Astrocyte of the hippocampus (primary cell): ENCODE measurements at places on chromosomes 2 and 18.
A peak's percentile ranks its signal among the peaks of the same experiment; 100 is the strongest.

- no peak for DNase-seq
These were observed 55.6 kb upstream of the PHLPP1 start for GRCh38 chr18:62659698-62660097.

- DNase-seq, result no peak
These were observed 3.3 kb downstream of the DSC2 start for GRCh38 chr18:31098878-31099277.

DNA sequence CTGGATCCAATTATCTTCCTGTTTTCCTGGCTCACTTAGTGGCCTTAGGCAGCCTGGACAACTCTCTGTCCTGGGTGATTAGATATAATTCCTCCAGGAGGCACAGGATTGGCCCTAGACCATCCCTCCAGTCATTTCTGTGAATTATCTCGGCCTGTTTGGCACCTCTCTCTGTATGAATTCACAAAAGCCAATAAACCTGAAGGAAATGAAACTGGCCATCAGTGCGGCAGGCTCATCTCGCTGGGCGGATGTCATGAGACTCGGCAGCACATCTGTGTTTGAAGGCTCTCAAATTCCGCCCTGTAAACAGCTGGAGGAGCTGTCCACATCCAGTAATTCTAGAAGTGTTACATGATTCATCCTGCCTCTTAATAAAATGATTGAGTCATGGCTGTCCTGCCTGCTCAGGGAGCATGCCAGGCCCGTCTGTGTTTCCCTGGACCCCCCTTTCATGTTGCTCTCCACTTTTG is 38.6 kb downstream of the ACOXL start:
- peak; percentile 27 for DNase-seq

- DNase-seq, result no peak
These were observed 48.5 kb upstream of the ASPRV1 start for GRCh38 chr2:70009762-70010575.

GRCh38 chr2:175568109-175568730 is 386.7 kb upstream of the ATP5MC3 start:
- DNase-seq, result no peak

GRCh38 chr18:38198526-38198925 is 632.9 kb upstream of the CELF4 start:
- no peak for DNase-seq

DNA sequence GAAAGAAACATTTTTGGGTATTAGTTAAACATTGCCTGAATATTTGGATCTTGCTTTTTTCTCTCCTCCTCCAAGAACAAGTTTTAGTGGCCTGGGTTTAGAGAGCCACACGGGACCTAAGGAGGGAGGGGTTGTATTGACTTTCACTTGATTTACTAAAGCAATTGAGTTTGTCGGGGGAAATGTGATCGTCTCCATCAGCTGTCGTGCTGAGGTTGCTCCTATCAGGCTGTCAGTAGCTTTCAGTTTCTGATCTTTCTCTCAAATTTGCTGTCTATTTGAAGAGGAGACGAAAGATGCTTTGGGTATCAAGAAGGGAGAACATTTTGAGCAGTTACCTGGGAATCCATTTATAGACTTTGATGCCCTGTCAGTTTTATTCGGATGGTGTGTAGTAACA is 106.0 kb downstream of the SETBP1 start:
- DNase-seq, result no peak

- no peak for DNase-seq
These were observed 31.2 kb downstream of the PARD3B start for GRCh38 chr2:204576362-204576979.

DNA sequence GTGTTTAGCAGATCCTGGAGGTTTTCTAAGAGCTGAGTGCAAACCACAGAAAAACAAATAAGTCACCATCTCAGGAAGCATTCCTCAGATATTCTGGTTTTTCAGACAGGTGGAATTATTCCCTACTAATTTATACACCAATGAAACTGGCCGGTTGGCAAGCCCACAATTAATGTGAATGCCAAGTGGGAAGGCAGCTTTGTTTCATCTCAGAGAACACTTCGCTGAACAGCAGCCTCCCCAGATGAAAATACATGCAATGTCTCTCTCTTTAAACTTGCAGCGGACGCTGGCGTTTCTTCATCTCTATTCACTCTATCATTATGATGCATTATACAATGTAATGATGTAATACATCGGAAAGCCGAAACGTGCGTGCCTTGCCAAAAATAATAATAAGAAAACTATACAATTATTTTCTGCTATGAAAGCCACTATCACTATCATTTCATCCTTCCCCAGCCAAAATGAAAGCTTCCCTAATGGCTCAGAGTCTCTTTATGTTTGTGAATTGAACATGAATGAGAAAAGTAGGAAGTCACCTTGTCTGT is 649.4 kb downstream of the BCL11A start:
- DNase-seq, result peak; percentile 44

- DNase-seq, result no peak
These were observed 1257.0 kb upstream of the GYPC start for GRCh38 chr2:125398738-125399524.

DNA sequence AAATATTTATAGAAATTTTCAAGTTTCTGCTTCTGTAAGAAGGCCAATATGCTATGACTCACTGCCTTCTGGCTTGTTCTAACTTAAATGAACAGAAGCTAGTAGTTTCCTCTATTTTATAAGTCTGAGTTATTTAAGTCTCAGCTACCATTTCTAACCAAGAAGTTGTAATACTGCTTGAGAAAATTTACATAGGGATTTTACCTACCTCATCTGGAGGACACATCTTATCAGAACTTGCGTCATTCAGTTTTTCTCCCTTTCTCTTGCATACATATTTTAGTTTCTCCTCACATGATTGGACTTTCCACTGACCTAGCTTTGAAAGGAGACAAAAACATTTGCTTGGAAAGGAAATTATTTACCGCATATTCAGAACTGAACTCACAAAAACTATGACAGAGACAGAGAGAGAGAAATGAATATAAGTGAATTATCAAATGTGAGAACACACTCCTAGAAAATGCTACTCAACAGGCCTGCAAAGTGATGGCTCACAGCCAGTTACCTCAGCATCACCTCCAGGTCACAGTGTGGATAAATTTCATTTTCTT is 81.1 kb upstream of the CD302 start:
- peak; percentile 29 for DNase-seq

GRCh38 chr2:21552981-21553380 is 429.2 kb downstream of the TDRD15 start:
- no peak for DNase-seq

DNA sequence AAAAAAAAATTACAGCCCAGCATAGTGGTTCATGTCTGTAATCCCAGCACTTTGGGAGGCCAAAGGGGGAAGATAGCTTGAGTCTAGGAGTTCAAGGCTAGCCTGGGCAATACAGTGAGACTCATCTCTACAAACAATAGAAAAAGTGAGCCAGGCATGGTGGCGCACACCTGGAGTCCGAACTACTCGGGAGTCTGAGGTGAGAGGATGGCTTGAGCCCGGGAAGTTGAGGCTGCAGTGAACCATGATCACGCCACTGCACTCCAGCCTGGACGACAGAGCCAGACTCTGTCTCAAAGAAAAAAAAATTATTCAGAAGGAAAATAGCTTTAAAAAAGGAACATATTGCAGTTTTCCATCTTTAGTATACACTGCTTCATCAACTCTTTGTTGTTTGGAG is 47.8 kb downstream of the CYP27C1 start:
- no peak for DNase-seq

- no peak for DNase-seq
These were observed 57.4 kb downstream of the LINC00305 start for GRCh38 chr18:64091526-64091925.

DNA sequence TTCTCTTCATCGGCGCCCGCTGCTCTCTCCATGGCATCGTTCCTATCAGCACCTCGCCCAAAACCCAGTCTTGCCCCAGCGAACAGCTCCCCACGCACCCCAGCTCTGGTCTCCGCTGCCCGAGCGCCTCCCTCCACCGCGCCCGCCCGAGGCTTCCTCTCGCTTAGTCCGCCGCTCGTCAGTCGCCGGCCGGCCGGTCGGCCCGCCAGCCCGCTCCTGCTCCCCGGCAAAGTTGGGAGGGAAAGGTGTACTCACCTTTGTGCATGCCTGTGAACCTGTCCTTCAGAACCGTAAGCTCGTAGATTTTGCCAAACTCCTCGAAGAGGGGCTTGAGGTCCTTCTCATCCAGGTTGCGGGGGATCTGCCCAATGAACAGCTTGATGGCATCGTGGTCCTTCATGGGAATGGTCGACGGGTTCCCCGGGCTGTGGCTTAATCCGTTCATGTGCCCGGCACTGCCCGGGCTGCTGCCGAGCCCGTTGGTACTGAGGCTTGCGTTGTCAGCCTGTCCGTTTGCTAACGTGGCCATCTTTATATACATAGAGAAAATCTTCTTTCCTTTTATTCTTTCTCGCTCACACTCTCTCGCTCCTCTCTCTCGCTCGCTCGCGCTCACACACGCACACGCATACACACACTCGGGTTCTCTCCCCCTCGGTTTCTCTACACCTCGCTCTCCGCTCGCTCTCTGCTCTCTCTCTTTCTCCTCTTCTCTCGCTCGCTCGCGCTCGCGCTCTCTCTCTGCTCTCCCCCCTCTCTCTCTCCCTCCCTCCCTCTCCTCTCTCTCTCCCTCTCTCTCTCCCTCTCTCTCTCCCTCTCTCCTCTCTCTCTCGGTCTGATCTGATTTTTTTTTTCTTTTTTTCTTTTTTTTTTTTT is at the start of gene CELF4:
CELF4 (minus strand) TSS at position 698 of the 876 bp plus-strand sequence.
- DNase-seq, result peak; percentile 51

DNA sequence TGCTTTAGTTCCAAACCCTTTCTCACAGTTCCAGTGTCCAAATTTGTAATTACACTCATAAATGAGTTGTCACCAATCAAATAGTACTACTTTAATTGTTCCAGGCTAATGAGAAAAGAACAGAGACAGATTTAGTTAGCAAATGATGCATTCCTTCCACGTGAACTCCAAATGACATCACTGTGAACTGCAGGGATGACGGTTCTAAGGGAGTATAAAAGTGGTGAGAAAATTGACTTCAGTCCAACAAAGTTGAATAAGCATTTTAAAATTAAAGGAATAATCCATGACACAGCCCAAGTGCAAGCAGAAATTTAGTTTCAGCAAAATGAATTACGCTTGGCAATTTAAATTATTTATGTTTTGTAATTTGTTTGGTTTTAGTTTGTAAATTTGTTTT is 102.0 kb upstream of the LRATD1 start:
- DNase-seq, result peak; percentile 26

- peak; percentile 94 for DNase-seq
These were observed 32.8 kb upstream of the IL1B start for GRCh38 chr2:112869258-112869842.

- no peak for DNase-seq
These were observed 119.2 kb upstream of the SLC39A10 start for GRCh38 chr2:195537811-195538210.

- DNase-seq, result peak; percentile 12
These were observed 618.8 kb downstream of the SOCS6 start for GRCh38 chr18:70907673-70908072.
